ENCODE measurements at places on chromosomes 16 and 17. TPM values are rescaled to one million over a fixed set of nuclear protein-coding genes. Genes with fewer than 3 reads are reported as not detected.

DNA sequence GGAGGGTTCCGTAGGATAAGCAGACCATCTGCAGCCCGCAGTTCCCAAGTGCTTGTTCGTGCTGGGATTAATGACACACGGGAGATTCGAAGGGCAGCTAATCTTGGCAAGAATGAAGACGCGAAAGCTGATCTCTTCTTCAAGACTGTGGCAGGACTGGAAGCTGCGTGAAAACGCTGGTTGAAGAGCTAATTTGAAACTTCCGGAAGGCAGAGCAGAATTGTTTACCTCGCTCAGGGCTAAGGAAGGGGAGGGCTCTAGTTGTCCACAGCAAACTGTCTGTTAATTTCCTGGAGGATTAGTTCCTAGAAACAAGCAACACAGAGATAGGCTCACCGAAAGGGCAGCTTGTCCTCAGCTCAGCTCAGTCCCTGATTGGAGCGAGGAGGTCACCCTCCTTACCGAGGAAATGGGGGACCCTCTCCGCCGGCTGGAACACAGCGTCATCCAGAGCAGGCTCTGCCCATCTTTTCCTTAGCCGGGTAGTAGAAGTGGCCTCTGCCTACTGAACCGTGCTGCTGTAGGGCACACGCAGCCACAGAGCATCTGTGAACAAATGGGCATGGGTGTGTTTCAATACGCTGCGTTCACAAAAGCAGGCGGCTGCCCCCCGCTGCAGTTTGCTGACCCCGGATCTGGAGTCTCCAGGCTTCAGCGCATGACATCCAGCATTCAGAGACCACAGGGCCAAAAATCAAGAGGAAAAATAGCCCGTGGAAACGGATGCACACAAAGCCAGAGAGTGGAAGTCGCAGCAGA is 16.7 kb upstream of the BAIAP2 start:
- DNase-seq, result no peak

DNA sequence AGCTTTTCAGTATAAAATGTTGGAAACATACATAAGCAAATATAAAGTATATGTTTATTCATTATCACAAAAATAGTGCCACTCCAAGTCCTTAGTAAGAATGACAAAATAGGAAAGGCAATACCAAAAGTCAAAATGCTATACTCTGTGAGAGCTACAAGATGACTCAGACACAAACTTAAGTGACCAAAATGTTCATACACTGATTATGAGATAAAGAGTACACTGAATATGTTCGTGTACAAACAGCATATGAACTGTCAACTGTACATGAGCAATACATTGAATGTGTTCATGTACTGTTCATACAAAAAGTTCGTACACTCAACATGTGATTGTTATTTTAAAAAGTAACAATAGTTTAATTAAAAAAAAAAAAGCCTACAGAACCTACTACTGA is 103.3 kb downstream of the CA4 start:
- DNase-seq, result peak; percentile 14

The SERPINF2 gene
- 0.05 TPM for total RNA-seq

DNA sequence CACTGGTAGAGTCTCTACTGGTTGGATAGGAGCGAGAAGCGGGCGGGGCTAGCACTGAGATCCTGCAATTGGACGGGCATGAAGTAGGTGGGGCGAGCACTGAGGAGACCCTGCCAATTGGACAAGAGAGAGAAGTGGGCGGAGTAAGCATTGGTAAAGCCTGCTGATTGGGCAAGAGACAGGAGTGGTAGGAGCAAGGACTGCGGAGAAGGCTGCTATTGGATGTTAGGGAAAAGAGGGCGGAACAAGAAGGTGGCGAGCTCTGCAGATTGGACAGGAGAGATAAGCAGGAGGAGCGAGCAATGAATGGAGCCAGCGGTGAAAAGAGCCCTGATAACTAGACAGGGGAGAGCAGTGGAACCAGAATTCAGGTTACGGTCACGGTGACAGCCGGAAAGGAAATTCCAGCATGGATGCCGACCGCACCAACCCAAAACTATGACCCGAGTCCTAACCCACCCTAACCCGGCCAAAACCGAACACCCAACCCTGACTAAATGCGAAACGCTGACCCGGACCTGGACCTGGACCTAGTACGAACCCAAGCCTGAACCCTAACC is 4.8 kb downstream of the SCGB1C2 start:
- DNase-seq, result peak; percentile 30

DNA sequence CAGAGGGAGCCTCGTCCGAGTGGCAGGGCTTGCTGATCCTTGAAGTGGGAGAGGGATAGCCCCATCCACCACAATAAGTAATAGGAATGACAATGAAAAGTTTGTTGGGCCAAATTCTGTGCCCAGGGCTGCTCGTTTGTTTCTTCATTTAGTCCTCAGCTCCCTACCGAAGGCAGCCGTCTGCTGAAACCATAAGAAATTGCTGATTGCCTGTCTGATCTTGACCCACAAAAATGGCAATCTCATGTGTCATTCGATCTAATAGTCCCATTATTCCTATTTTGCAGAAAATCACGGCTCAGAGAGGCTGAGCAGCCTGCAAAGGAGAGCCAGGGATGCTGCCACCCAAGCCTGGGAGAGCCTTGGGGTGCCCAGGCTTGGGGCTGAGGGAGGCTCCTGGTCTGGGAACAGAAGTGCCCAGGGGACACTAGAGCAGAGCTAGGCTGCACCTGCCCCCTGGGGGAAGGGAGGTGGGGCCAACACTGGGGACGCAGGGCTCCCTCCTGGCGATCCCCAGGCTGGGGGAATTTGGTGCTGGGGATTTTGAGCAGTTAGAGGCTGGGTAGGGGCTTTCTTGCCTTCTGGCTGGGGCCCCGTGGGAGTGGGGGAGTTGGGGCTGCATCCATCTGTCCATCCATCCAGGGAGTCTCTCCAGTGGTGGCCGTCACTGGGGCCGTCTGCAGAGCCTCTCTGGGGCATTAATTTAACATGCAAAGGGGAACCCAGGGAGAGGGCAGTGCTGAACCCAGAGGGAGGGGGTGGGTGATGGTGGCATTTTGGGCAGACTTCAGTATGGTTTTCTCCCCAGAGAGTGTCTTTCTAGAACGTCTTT is 53.5 kb downstream of the SOCS1 start:
- DNase-seq, result no peak
